NCI-H524 (cell line): ENCODE measurements at places on chromosomes 4 and X.

- DNase-seq: no peak
These were observed 549.0 kb upstream of the GRID2 start for GRCh38 chr4:91754716-91755115.

DNA sequence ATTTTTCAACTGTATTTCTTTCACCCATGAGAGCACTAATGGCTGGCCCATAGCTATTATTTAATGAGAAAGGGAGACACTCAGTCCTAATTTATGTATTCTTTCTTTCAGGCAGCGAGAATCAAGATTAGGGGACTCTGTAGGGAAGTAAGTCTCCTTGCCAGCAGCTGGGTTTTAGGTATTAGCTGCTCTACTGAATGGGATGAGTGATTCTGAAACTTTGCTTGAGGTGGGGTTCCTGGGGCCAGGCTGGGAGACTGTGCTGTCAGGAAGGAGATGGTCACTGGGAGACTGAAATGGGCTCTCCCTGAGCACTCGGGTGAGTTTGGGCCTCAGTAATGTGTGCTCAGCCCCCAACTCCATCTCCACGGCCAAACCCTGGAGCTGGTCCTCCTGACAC is 78.7 kb downstream of the LNX1 start:
- DNase-seq: no peak

DNA sequence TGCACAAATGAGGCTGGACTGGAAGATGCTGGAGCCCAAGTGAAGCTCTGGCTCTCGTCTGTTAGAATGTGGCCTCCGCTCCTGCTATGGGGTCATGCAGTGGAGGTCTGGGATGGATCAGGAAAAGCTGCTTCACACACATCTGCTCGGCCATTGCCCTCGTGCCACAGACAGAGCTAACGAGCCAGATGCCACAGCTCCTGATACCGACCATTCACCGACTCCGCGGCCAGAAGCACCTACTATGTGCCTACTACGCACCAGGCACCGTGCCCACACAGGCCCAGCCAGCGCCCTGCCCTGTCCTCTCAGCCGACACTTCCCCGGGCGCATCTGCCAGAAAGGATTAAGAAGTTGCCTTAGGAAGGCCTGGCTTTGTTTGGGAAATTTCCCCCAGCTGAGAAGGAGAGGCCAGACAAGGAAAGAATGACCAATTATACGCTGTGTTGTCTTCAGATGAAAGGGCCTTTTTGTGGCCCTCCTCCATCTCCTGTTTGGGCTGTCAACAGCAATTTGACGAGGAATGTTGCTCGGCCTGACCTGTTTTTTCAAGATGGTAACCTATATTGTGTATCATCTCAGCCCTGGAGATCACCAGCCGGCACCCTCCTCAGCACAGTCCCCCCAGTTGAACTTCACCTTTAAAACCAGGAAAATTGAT is 34.3 kb downstream of the HMX1 start:
- no peak for DNase-seq

DNA sequence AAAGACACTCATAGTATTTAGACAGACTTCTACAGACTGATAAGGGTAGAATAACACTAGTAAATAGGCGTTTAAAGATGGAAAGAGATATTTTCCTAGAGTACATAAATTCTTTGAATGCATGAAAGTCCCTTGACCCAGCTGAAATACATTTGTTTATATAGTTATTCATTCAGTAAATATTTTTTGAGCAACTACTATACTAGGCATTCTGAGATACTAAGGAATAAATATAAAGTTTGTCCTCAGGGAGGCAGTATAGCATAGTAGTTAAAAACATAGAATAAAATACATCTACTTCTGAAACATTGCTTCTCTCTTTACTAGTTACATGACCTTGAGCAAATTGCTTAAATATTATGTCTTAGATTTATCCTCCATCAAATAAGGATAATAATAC is 27.4 kb downstream of the HMGN5 start:
- no peak for DNase-seq

GRCh38 chr4:146029147-146029546 is 90.5 kb upstream of the ZNF827 start:
- DNase-seq: no peak

GRCh38 chrX:1763294-1763693 is 148.4 kb downstream of the ASMT start:
- DNase-seq: no peak

DNA sequence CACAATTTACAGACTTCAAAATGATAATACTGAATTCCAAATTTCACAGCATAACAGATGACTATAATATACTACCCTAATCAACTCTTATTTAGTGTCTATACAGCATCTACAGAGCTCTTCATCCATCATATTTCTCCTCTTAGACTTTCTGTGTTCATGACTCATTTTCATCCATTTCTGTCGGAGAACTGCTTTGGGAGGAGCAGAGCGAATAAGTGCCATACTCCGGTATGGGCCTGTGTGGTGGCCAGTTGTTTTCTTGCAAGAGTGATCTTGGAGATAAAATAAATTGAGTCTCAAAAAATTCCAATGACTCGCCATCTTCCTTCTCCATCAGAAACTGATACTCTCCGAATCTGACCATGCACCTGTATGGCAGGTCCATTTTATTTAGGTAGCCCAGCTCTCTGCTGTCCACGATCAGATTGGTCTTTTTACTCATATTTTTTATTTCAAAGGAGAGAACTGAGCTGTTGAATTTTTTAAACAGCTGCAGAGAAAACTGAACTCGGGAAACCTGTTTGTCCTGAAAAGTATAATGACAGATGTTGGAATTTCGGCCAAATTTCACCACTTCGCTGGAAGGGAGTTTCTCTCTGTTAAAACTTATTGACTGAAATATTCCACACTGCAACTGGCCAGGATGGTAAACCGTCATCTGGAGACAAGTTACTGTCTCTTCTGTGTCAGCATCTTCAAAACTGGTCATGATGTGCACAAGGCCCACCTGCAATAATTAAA is 7.8 kb downstream of the TIFA start:
- no peak for DNase-seq

DNA sequence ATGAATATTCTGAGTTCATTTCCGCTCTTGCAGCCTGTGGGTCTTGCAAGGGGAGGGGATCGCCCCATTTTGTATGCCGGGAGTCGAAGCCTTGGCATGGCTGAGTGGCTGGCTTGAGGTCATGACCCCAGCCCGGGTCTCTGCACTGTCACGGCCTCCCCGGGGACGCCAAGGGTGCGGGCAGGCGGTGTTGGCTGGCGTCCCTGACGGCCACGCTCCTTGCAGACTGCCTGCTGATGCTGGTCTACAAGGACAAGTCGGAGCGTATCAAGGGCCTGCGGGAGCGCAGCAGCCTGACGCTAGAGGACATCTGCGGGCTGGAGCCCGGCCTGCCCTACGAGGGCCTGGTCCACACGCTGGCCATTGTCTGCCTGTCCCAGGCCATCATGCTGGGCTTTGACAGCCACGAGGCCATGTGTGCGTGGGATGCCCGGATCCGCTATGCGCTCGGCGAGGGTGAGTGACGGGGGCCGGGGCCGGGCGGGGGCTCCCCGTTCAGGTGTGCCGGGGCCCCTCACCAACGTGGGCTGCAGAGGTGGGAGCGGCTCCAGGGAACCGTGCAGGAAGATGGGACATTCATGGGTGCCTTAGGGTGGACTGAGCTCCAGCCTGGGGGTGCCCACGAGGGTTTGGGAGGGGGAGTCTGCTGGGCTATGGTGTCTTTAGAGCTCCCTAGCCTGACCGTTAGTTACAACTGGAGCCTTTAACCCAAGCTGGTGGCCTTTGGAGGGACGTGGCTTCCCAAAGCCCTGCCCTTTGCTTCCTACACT is 10.3 kb downstream of the DOK7 start:
- DNase-seq: no peak

DNA sequence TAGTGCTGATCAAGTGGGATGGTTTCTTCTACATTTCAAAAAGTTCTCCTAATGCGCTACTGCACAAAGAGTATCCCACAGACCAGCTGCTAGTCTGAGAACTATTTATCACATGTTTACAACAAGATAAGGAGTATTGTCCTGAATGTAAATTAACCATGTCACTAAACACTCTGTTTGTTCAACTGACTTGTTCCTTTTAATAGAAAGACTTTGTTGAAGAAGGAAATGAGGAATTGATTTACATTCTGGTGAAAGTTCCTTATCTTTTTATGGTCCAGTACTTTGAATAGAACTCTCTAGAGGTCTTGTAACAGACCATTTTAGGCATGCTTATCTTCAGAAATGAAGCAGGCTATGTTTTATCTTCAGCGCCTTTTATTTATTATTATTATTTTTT is 67.3 kb upstream of the IL13RA1 start:
- no peak for DNase-seq

DNA sequence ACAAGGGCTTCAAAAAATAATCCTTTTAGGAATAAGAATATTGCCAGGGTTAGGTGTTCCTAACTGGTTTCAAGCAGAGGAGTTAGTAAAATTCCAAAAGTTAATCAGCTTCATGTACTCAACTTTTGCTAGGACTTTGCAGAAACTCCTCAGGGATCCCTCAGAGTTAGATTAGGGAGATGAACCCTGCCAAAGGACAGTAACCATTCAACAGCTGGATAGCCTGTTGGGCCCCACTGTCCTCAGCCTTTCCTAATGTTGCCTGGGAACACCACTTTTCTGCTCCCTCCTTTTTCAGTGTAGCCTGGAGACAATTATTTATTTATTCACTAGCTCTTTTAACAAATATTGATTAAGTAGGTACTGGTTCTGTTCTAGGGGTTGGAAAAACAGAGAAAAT is 53.8 kb downstream of the NFKB1 start:
- DNase-seq: no peak

DNA sequence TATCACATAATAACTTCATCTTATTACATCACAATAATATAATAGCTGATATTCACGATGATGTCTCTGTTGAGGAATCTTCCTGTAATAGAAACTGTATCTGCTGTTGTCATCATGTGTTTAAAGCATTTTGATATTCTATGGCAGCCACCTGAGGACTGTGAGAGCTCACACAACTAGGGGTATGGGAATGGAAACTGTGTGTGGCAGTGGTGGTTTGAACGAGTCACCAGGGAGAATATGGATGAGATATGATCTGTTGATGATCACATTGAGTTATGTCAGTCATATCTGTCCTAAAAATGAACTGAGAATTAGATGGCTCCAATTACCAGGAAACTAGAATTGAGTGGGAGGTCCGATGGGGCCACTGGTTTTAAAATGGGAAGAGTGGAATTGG is 169.6 kb downstream of the MID1IP1 start:
- no peak for DNase-seq

GRCh38 chrX:29487214-29487613 is 728.1 kb upstream of the MAGEB2 start:
- DNase-seq: no peak

DNA sequence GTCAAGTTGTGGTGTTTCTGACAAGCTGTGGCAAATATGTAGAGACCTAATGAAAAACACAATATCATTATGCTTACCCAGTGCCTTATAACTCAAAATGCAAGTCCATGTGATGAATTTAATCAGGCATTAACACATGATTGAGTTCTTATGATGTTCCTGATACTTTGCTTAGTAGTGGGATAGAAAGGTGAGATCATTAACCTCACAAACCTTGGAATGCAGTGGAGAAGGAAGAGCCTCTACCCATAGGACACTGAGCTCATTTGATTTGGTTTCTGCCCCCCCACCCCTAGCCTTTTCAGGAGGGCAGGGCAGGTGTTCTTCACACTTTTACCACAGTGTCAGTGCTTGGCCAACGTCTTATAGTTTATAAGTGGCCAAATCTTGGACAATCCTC is 683.6 kb upstream of the CPEB2 start:
- no peak for DNase-seq

- DNase-seq: no peak
These were observed 73.5 kb downstream of the GLUD2 start for GRCh38 chrX:121120690-121121605.

DNA sequence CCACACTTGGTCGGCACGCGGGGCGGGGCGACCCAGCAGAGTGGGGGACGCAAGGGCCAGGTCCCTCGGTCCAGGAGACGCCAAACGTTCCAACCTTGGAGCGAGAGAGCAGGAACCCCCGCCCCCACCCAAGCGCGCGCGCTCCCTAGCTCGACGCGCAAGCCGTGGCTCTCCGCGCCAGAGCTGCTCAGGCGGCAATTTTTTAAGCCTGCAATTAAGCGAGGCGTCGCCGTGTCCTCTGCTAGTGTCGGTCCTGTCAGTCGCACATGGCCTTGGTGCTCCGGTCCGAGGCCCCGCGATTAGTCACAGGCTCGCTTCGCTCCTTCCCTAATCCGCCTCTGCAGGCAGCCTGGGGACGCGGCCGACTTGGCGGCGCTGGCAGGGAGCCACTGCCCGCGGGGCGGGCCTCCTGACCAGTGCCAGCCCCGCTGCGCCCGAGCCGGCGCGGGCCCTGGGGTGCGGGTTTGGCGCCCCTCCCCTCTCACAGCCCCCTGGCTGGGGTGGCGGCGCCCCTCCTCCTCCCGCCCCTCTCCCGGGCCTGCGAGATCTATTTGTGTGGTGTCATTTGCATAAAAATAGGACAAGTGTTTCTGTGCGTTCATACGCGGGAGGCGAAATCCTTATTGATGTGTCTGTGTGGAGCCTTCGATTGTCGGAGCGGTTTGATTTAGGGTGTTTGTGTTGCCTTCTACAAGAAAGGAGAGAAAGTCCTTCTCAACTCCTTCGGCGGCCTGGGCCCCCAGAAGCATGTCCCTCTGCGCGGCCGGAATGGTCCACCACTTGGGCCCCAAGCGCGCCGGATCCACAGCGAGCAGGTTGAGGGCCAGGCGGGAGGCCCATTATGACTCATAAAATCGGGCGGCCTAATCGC is 9.8 kb upstream of the BCOR start:
- DNase-seq: peak; percentile 78

- DNase-seq: no peak
These were observed 197.1 kb downstream of the SPRY1 start for GRCh38 chr4:123593655-123594054.
